Effector memory CD8-positive, alpha-beta T cell (primary cell): ENCODE measurements at places on chromosomes 16 and 17.

DNA sequence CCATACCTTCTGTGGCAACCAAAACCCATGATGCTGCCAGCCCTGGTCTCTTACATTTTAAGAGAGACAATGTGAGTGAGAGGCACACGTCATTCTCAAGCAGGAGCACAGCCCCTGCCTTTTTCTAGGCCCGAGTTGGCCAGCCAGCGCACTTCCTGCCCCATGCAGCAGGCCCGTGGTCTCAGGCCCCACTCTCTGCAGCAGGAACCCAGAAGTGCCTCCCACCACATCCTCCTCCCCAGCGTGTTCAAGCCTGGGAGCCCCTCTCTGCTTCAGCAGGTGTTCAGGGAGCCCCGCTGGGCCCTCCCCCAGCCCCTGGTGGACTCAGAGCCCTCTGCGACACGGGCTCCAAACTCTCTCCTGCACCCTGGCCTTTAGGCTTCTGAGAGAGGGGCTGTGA lies 30.5 kb downstream of the ITGAE start:
- DNase-seq: peak; percentile 67

DNA sequence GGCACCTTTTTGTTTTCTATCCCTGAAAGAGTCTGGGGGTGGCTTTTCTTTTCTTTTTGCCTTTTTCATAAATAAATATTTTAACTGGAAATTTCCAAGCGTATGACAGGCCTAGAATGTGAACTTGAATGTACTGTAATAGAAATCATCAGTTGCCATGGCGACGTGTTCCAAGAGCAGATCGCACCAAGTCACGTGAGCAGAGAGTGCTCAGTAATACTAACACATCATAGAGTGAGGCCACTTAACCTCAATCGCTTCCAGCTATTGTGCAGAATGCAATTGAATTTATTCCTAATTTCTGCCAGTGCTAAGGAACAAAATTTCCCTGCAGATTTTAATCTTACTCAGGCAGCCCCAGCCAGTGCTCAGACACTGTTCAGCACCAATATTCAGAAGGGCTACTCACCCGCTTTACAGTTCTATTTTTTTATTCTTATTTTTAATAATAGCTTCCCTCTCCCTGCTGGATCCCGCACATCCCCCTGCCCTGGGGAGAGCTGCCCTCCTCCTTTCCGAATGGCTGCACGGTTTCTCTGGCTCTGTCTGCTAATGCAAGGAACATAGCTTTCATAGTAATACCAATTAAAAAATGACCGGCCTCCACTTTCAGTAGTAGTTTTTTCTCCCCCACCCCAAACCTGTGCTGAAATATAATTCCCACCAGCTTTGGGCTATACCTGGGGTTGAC lies 26.2 kb upstream of the PMFBP1 start:
- DNase-seq: no peak

DNA sequence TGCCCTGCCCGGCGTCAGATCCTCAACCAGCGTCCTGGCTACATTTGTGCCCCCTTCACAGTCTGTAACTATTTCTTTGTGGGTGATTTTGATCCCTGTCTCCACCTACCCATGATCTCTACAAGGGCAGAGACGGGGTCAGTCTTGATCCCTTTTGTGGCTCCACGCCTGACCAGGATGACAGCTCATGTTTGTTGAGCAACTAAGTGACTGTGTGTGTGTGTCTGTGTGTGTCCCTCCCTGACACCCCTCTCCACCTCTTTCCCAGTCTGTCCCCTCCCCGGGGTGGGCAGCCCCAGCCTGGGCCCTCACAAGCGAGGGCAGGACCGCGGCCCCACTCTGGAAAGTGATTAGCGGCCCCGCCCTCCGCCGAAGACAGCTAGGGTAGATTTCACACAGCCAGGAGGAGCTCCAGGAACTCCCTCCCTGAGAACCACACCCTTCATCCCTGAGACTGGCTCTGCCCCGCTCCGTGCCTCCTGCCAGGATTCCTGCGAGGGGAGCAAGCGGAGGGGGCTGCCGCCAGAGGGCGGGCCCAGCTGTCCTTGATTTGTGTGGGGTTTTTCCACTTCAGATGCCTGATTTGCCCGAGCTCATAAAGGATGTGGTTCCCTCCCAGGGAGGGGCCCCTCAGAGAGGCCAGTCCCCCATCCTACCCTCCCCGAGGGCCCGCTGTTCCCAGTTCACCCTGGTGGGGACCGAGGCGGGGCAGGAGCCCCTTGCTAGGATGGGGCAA lies 5.3 kb upstream of the HS3ST6 start:
- no peak for DNase-seq

- no peak for DNase-seq
Observed at GRCh38 chr16:53809088-53809932, 105.4 kb downstream of the FTO start.

GRCh38 chr17:6209829-6210228 lies 139.7 kb downstream of the WSCD1 start:
- no peak for DNase-seq

- no peak for DNase-seq
Observed at GRCh38 chr16:46970089-46970488, 3.4 kb downstream of the DNAJA2 start.

GRCh38 chr17:50843150-50843905 lies 7.9 kb downstream of the WFIKKN2 start:
- no peak for DNase-seq

- no peak for DNase-seq
Observed at GRCh38 chr17:59876107-59876506, 16.6 kb downstream of the TUBD1 start.

DNA sequence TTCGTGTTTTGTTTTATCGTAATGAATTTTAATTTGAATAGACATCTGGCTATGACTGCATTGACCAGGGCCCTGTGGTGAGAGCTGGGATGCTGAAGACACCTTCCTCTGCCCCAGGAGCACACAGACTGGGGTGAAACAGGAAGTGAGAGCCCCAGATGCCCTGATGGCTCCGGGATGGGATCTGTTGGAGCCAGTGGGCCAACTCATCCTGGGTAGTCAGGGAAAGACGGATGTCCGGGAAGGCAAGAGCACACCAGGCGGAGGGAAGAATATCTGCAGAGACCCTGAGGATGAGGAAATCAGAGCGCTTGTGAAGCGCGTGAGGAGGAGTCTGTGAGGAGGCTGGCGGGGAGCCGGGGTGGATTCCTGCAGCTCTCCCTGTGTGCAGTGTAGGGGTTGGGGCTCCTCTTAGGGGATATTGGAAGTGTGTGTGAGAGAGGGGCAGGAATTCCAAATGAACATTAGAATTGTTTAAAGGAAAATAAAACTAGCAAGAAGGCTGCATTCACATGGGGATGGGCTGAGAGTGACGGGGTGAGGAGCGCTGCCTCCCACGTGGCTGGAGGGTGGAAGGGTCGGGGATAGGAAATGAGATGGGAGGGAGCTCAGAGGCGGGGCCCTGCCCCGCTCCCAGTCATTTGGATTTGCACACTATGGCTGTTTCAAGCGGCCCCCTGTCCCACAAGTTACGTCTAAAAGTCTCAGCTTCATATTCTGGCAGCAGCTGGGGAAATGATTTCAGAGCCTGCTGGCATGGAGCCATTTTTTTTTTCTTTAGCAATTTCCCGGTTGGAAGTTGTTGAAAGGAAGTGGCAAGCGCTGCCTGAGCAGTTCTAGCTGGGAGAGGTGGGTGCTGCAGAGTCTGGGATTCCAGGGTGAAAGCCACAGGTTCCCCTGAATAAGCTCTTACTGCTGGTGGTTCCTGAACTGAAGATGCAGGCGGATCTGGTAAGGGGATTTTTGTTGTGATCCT lies 71.2 kb upstream of the LGALS9 start:
- DNase-seq: no peak

DNA sequence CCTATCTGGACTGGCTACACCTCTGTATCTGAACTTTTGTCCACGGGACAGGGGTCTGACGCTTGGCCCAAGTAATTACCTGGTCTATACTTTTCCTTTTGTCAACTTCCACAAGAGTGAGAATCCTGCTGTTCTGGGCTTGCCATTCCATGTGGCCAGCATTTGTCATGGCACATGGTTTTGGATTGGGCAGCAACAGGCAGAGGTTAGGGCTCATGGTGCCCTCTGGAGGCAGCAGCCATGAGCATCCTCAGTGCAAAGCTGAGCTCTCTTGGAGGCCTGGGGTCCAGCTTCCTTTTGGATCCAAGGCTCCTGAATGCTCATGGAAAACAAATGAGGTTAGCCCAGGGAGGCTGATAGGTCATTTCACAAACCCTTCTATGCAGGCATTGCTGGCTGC lies 7.5 kb upstream of the EDC4 start:
- no peak for DNase-seq

DNA sequence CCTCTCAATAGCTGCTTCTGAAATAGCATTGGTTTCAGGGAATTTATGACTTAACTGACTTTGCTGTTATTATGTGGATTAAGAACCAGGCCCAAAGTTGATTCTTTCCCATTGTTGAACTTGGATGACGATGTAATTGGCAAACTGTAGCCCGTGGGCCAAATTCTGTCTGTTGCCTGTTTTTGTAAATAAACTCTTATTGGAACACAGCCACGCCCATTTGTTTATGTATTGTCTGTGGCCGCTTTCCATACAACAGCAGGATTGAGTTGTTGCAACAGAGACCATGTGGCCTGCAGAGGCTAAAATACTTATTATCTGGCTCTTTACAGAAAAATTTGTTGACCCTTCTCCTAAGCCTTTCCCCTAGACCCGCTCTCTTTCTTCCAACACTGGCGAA lies 31.6 kb downstream of the NTN1 start:
- no peak for DNase-seq

- DNase-seq: no peak
Observed at GRCh38 chr17:60060474-60060873, 18.2 kb downstream of the HEATR6 start.

- DNase-seq: no peak
Observed at GRCh38 chr16:57143149-57143921, 42.5 kb downstream of the PSME3IP1 start.

DNA sequence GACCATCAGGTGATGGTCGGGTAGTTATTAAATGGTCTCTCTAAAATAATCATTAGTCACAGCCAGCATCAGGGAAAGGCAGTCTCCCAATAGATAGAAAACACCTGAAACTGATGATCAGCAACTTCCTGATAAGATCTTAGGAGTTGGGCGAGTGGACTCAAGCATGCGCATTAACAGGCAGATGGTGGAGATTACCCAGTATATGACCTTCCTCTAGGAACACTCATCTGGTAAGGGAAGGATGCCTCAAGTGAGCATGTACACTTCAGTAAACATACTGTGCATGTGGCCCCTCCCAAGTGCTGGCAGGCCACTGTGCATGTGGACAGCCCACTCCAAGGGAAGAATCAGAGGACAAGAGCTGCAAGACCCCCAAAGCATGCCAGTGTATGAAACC lies 105.9 kb downstream of the ABCC12 start:
- DNase-seq: no peak

DNA sequence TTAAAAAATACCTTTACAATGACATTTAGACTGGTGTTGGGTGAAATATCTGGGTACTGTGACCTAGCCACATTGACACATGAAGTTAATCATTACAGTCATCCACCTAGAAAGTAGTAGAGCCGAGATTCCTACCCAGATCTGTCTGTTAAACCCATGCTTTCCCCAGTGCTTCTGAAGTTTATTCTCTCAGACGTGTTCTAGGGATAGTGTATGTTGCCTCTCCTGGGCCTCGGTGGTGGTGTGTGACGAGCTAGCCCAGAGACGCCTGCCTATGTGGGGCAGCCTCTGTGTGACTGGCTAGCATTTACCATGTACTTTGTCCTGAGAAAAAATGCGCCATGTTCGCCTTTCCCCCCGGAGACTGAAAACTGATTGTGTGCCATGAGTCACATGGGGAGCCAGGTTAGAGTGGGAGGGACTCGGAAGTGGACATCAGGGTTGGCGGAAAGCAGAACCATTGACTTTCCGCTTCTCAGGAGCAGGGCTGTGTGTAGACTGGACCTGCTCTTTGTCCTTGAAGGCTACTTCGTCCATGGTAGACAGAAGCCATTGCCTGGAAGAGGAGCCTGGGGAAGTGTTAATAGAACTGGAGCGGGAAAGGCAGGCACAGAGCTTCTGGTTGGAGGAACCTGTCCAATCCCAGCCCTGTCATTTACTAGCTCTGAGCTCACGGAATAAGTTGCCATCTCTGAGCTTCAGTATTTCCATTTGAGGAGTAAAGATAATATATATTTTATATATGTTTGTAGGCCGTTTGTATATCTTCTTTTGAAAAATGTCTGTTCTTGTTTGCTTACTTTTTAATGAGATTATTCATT lies 235.5 kb downstream of the SNX29 start:
- no peak for DNase-seq

GRCh38 chr16:67917852-67918236 lies 13.8 kb downstream of the CTRL start:
- no peak for DNase-seq

DNA sequence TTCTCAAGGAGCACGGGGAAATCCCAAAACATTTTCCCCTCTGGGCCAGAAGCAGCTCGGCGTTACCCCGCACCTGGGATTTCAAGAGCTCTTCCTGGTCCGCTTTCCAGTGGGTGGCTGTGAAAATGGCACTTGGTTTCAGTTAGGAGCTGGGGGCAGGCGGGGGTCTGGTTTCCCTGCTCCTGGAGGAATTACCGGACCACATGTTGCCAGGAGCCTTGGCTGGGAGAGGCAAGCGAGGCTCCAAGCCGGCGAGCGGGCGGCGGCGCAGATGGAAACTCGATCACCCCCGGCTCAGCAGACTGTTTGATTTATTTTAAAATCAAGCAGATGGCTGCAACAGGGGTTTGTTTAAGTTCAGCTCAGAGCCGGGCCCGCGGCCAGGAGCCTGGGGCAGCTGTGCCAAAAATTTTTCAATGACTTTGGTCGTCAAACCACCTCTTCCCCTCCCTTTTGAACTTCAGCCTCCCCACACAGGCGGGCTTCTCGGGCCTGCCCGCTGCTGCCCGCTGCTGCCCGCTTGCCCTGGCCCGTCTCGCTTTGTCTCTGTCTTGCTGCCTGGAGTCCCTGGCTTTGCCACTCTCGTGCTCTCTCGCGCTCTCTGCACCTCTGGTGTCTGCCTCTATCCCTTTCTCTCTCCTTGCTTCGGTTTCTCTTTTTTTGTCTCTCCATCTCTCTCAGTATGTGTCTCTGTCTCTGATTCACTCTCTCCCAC lies 108.0 kb upstream of the CIBAR2 start:
- no peak for DNase-seq

DNA sequence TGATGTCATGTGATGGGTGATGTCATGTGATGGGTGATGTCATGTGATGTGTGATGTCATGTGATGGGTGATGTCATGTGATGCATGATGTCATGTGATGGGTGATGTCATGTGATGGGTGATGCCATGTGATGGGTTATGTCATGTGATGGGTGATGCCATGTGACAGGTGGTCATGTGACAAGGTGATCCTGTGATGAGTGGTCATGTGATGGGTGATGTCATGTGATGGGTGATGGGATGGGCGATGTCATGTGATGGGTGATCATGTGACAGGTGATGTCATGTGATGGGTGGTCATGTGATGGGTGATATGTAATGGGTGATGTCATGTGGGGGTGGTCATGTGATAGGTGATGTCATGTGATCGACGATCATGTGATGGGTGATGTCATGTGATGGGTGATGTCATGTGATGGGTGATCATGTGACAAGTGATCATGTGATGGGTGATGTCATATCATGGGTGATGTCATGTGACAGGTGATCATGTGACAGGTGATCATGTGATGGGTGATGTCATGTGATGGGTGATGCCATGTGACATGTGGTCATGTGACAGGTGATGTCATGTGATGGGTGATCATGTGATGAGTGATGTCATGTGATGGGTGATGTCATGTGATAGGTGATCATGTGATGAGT lies 17.2 kb downstream of the CD300LB start:
- DNase-seq: peak; percentile 56

GRCh38 chr17:64103391-64104364 lies 26.3 kb downstream of the ERN1 start:
- DNase-seq: no peak

- no peak for DNase-seq
Observed at GRCh38 chr16:86998196-86999001, 318.8 kb downstream of the C16orf95 start.
